Activated T-cell treated with anti-CD3 and anti-CD28 coated beads, Interleukin-2, amount 50 U/mL, for 4 hours (primary cell): ENCODE measurements at places on chromosomes 7 and 10. TPM values are rescaled to one million over a fixed set of nuclear protein-coding genes. Genes with fewer than 3 reads are reported as not detected.

PLEKHS1 gene
- total RNA-seq = not detected

BAMBI gene
- 1.2 TPM for total RNA-seq

GRCh38 chr10:99328579-99329303 lies 415 bp upstream of the CNNM1 start:
- no peak for DNase-seq

CDHR1 gene
- 0.22 TPM for total RNA-seq

DNA sequence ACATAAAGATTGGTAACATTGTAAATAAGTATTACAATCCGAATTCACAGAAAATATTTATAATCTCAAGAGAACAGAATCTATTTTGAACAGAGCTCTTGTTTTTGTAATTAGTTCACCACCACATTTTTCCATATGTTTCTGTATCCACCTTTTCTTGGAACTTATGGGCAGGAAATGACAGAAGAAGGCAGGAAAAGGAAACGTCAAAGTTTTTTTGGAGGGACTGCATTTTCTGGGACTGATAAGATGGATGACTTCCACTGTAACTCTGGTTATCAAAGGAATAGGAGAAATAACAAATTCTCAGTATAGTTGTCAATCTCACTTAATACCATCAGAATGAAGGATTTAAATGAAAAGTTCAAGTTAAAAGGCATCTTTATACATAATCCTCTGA lies 75.1 kb upstream of the SMNDC1 start:
- DNase-seq = no peak

FAM180A gene
- not detected for total RNA-seq

DNA sequence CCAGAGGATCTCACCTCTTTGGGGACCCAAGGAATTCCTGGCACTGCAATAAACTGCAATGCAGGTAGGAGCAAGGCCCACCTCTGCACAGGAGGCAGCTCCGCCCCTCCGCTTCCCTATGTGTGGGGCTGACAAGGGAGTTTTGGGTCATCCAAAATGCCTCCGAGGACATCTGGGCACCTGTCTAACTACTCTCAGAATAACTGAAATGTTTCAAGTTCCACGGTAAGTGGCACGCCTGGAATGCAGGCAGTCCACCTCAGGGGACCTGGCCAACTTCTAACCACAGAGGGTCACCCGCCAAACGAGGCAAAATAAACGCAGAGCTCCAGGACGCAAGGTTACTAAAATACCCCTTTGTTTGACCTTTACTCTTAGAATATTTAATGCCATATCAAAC lies 102.5 kb downstream of the FGFR2 start:
- no peak for DNase-seq

GRCh38 chr10:11682851-11683250 lies 59.3 kb upstream of the ECHDC3 start:
- no peak for DNase-seq

DNA sequence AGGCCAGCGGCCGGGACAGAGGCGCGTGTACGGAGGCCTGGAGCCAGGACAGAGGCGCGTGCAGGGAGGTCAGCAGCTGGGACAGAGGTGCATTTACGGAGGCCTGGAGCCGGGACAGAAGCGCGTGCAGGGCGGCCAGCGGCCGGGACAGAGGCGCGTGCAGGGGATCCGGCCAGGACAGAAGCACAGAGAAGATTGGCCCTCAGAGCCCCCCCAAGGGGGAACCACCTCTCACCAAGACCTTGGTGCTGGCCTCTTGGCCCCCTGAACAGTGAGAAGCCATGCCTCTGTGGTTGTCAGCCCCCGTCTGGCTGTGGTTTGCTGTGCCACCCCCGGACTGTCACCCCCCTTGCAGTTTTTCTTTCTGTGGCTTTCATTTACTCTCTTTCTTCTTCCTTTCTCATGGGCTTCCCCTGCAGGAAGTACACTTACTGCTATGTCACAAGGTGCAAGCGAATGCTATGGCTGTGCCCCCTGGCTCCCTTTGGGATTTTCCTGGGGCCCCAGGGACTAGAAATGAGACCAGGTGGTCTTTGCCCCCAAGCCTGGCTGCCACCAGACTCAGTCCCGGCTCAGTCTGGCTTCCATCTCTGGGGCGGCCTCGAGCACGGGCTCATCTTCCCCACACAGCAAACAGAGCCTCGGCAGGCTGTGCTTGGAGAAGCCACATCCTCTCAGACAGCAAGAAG lies 41.1 kb downstream of the INSIG1 start:
- DNase-seq = no peak

- no peak for DNase-seq
These were observed 95.8 kb upstream of the DIP2C start for GRCh38 chr10:785089-785860.

RPEL1 gene
- total RNA-seq = 0.18 TPM

DNA sequence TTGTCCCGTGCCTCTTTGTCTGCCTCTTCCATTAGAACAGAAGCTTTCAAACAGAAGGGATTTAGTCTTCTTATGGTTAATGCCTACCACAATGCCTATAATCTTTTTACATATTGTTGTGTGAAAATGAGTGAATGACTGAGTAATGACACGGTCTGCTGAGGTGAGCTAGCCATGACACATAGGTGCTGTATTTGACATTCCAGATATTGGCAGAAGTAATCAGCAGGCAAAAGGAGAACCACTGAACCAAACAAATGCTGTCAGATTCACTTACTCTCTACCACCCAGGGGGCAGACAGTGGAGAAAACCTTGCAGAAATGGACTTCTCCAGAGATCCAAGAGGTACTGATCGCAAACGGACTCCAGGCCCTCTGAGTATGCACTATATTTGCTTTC lies 377.2 kb upstream of the VWC2 start:
- no peak for DNase-seq
